Stimulated activated CD4-positive, alpha-beta T cell treated with anti-CD3 and anti-CD28 coated beads, Interleukin-1b, Interleukin-23, amount 100 ng/mL, for 4 hours (primary cell): ENCODE measurements at places on chromosomes 3 and 15.

DNA sequence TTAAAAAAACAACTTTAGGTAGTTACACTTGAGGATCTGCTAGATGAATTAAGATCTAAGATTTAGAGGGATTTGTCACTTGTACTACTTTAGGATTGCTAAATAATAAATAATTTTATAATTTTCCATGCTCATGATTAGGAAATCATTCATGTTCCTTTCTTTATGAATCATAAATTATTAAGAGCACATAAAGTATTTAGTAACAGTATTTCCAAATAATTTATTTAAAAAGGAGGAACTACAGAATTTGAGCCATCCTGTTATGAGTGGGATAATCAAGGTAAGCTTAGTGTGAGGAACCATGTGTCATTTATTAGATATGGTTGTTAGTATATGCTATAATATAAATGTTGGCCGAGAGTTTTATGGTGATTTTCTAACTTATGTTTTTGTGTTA, 37.5 kb upstream of the C3orf38 start:
- DNase-seq = no peak

- DNase-seq = no peak
Measured at GRCh38 chr15:98809273-98809672, 160.9 kb downstream of the IGF1R start.

DNA sequence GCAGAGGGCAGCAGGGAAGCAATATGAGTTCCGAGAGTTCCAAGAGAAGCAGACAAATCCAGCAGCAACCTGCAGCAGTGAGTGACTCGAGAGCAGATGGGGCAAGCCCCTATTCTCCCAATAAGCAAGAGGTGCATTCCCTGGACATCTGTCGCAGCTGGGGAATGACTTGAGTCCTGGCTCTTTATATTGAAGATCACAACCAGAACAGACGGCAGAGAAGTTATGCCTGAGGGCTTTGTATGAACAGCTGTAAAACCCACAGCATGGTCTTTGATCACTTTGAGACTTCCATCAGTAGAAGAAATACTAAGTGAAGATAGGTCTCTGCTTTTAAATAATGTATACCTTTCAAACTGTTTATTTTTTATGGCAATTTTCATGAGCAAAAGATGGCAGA, 23.6 kb upstream of the C3orf22 start:
- DNase-seq = no peak

GRCh38 chr3:125313060-125313635, 62.0 kb downstream of the ZNF148 start:
- DNase-seq = no peak

- no peak for DNase-seq
Measured at GRCh38 chr3:21573291-21573690, 177.7 kb downstream of the ZNF385D start.

DNA sequence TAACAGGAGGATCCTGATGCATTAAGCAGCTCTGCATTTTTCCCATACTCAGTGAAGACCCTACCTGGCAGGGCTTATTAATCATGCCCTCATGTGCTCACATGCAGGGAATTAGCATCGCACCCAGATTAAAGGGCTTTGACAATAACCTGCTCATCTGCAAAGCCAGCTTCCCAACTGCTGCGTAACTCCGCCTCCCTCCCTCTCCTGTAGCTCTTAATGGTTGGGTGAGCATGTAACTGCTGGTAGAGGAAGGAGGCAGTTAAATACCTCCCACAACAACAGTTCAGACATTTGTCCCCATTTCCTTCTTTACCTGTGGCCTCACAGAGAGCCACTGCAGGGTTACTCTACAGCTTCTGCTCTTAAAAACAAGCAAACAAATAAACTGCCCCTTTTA, 203.6 kb upstream of the WNT5A start:
- DNase-seq = no peak
